ENCODE measurements at places on chromosomes 5 and 9.

- no peak for DNase-seq
Measured at GRCh38 chr5:29208024-29208423, 1985.5 kb upstream of the CDH6 start.

DNA sequence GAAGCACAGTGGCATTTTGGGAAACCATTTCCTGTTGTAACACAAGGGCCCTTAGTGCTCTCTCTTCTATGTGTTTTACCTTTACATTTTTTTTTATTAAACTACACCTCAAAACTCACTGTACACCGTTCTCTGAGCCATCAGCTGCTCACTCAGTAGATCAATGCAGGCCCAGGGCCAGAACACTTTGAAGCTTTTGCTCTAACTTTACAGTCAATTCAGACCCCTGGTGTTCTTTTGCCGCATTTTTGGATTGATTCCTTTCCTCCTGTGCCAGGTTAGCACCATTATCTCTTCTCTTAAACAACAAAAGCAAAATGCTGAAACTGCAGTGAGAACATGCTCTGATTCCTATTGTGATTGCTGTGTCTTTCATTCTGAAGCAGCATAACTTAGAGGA is 269.8 kb upstream of the RGMB start:
- no peak for DNase-seq

DNA sequence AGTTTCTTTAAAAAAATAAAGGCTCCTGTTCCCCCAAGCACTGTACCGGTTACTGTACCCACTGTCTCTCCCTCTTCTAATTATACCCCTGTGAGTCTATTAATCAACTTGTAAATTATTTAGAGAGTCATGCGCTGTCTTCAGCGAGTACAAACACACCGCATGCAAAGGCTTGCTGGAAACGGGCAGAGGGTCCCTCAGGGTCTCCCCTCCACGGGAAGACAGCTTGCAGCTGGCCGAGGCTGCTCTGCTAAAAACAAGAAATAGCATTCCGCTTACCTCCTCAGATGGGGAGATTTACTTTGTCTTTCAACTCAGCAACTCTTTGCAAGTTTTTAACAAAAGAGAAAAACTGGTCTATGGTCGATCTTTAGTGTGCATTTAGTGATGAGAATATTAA is 71.8 kb downstream of the AK8 start:
- no peak for DNase-seq

GRCh38 chr9:82763656-82764055 is 299.3 kb downstream of the RASEF start:
- peak; percentile 68 for DNase-seq

- no peak for DNase-seq
Measured at GRCh38 chr9:85543196-85543595, 198.6 kb downstream of the AGTPBP1 start.

GRCh38 chr9:76766126-76766525 is 1.9 kb downstream of the PCA3 start:
- no peak for DNase-seq

- DNase-seq, result peak; percentile 95
Measured at GRCh38 chr9:13278368-13279246, 885 bp downstream of the MPDZ start.

DNA sequence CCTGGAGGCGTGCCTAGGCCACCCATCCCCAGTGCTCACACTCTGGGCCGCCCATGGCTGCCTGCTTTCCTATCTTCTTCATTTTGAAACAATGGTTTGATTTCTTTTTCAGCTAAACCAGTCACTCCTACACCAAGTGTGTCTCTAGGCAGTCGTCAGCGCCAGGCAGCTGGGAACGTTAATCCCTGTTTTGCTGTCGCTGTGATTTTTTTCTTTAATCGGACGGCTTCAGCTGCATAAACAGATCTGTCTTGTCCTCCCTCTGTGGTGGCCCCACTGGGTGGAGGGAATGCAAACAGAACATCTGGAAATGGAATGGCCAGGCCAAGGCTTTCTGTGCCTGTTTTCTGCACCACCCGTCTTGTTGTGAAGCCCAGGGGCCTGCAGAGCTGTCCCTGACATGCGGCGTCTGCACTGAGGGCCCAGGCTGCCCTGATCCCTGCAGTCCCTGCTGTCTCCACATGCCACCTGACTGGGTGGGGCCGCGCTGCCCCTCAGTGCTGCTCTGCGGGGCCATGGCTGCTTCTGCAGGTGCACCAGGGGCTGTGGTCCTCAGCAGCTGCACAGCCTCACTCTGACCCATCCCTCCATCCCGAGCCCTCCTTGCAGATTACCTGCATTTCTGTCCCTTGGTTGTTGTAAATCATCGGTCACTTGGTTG is 51.5 kb downstream of the WNK2 start:
- DNase-seq, result no peak
